ENCODE measurements at places on chromosomes 1 and 21.

DNA sequence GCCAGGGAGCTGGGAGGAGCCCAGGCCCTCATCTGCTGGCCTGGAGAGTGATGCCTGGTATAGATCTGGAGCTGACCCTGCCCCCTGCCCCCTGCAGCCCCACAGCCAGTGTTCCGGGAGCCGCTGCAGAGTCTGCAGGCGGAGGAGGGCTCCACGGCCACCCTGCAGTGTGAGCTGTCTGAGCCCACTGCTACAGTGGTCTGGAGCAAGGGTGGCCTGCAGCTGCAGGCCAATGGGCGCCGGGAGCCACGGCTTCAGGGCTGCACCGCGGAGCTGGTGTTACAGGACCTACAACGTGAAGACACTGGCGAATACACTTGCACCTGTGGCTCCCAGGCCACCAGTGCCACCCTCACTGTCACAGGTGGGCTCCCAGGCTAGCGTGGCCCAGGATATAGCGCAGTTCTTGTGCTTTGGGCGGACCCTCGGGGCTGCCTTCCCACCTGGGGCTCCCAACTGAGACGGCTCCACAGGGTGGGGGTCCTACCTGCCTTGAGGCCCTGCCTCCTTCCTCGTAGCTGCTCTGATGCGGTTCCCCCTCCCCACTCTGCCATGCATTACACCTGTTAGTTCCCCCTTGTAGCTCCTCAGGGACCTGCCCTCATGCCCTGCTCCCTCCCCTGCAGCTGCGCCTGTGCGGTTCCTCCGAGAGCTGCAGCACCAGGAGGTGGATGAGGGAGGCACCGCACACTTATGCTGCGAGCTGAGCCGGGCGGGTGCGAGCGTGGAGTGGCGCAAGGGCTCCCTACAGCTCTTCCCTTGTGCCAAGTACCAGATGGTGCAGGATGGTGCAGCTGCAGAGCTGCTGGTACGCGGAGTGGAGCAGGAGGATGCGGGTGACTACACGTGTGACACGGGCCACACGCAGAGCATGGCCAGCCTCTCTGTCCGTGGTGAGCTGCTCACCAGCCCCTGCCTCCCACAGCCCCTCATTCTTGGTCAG is 98.7 kb downstream of the OBSCN start:
- no peak for DNase-seq

DNA sequence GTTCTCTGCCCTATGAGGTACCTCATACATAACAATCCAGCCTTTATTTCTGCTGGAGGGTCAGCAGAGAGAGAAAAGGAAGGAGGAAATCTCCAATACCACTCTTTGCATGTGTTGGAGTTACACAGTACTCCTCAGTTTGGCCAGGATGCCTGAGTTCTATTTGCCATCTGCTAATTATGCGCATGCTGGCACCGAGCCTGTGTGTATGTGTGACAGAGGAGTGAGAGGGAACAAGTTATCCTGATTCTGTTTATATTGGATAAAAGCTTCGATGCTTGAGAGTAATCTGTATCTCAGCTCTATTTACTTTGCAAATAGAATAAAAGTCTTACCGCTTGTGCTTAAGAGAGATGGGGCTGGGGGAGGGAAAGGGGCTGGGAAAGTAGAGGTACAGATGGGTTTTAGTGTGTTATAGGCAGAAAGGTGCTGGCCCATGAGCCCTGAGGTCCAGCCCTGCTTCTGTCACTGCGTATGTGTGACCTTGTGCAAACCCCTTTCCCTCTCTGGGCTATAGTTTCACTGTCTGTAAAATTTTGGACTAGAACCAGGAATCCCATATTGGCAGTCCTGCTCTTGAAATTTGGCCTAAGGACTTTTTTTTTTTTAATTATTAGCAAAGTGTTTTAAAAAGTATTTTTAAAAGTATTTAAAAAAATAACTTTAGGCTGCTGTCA is 54.5 kb upstream of the PLXNA2 start:
- DNase-seq = peak; percentile 63

DNA sequence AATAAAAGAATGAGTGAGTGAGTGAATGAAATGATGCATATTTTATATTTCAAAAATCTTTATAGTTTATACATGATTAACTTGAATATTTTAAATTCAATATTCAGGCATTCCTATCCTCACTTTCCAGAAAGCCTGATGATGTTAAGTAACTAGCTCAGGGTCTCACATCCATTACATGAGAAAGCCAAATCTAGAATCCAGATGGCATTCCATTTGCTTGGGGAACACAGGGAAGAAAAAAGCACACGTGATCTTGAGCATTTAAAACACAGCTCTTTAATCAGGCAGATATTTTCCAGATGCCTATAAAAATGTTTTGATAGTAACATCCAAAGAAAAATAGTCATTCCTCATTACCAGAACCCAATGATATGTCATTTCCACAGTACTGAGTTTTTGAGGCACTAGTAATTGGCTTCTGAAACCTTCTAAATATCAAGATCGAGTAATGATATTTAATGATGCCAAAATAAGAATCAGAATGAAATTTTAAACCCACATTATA is 291.9 kb downstream of the DSCAM start:
- no peak for DNase-seq

DNA sequence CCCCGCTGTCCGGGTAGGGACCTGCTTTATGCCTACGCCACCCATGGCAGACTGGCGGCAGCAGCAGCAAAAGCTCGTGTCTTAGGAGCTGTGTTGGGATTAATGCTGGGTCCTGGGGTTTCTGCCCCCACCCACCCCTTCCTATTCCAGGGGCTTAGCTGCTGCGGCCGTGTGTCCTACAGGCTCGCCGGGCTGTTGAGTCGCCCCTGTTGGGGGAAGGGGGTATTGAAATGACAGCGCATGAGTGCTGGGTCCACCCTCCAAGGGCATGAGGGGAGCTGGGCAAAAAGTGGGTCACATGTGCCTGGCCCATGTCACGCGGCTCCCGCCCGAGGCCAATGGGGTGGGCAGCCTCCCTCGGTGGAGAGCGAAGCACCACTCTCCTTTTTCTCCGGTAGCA is 118.3 kb upstream of the COL6A1 start:
- no peak for DNase-seq

- no peak for DNase-seq
Measured at GRCh38 chr1:245558069-245558468, 403.3 kb downstream of the KIF26B start.

DNA sequence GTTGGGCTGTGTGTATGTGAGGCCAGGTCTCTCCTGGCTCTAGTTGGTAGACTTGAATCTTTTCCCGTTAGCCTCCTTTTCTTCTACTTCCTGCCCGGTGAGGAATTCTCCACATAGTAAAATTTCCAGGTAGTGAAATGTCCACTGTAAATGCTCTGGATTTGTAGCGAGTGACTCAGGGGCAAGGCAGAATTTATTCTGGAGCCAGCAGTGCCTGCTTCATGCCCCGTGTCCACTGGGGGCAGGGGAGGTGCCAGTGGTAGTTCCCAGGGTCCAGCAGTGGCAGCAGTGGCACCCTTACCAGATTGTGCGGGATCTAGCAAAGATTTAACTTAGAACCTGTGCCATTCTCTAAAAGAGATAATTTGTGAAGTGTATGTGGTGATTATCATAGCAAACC is 74.5 kb upstream of the USP24 start:
- DNase-seq = no peak

DNA sequence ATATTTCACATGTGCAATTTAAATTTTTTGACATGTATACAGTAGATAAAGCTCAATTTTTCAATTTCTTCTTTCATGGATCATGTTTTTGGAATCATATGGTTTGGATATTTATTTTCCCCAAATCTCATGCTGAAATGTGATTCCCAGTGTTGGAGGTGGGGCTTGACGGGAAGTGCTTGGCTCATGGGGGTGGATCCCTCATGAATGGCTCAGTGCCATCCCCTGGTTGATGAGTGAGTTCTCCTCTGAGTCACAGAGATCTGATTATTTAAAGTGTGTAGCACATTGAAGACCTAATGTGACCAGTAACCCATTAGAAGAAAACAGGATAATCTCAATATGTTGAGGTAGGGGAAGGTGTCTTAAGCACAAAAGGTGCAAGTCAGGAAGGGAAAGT is 9.1 kb upstream of the IFI16 start:
- peak; percentile 74 for DNase-seq

GRCh38 chr1:149846042-149846441 is 53.3 kb upstream of the BOLA1 start:
- no peak for DNase-seq

GRCh38 chr1:17066361-17067068 is 12.7 kb upstream of the SDHB start:
- no peak for DNase-seq

- DNase-seq = no peak
Measured at GRCh38 chr1:204528677-204529076, 12.5 kb downstream of the MDM4 start.

GRCh38 chr1:119453021-119453420 is 38.1 kb downstream of the HSD3B2 start:
- DNase-seq = peak; percentile 68

DNA sequence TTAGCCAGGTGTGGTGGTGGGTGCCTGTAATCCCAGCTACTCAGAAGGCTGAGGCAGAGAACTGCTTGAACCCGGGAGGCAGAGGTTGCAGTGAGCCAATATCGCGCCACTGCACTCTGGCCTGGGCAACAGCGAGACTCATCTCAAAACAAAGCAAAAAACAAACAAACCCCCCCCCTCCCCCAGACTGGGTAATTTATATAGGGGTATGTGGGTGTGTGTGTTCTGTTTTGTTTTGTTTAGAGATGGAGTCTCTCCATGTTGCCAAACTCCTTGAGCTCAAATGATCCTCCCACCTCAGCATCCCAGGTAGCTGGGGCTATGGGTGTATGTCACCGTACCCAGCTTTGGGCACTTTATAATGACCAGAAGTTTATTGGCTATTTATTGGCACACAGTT is 73.6 kb downstream of the SLC27A3 start:
- DNase-seq = no peak

- no peak for DNase-seq
Measured at GRCh38 chr1:181159451-181160140, 71.1 kb downstream of the IER5 start.

GRCh38 chr1:62024690-62025089 is 170.0 kb upstream of the L1TD1 start:
- no peak for DNase-seq

DNA sequence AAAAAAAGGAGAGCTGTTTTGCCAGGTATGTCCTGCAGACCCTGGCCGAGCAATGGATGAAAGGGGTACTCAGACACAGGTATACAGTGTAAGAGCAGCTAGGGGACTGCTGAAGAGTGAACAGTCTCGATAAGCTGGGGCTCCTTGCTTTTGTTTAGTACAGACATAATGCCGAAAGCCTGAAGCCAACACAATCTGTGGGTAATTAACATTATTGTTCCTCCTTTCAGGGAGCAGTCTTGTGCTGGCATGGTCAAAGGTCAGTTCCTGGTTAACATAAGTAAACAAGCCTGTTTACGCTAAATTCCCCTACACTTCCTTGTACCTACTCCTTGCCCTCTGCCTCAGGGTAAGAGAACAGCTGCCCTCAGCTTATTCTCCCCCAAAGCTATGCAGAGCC is 272.3 kb upstream of the ST6GALNAC5 start:
- no peak for DNase-seq

DNA sequence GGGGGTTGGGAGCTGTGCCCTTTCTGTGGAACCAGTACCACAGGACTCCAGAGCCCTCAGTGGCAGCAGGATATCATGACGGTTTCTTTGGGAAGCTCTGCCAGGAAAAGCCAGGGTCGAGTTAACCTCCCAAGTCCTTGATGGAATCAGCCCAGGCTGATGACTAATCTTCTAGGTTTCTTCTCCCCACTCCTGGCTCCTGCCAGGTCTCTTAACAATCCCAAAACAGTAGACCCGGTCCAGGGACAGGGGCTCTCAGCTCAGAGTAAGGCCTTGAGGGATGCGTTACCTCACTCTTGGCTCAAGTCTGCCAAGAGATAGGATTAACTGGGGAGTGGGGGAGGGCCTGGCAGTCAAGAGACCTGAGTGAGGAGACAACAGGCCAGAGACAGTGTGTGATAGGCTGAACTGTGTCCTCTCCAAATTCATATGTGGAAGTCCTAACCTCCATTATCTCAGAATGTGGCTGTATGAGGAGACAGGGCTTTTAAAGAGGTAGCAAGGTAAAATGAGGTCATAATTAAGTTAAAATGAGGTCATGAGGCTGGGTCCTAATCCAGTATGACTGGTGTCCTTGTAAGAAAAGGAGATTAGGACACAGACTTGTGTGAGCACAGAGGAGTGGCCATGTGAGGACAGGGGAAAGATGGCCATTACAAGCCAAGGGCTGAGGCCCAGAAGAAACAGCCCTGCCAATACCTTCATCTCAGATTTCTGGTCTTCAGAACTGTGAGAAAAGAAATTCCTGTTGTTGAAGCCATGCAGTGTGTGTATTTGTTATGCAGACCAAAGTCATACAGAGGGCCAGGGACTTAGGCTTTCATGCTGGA is 95.0 kb downstream of the BEND5 start:
- no peak for DNase-seq

- DNase-seq = no peak
Measured at GRCh38 chr1:48873944-48874343, 97.3 kb upstream of the BEND5 start.

DNA sequence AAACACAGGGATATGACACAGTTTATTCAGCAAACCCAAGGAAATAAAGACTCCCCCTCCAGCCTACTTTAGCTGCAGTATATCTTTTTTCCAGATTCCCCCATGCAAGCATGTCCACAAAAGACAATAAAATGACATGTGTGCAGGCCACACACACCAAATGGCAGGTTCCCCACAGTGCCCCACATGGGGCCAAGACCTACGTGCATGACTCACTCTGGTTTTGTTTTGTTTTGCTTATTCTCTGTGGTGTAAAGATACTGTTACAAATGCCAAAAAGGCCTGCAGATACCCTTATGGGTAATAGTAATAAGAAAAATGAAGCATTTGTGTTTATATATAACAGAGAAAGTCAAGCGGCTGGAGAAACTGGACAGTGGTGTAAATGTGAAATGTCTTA is 71.6 kb downstream of the RD3 start:
- DNase-seq = no peak

DNA sequence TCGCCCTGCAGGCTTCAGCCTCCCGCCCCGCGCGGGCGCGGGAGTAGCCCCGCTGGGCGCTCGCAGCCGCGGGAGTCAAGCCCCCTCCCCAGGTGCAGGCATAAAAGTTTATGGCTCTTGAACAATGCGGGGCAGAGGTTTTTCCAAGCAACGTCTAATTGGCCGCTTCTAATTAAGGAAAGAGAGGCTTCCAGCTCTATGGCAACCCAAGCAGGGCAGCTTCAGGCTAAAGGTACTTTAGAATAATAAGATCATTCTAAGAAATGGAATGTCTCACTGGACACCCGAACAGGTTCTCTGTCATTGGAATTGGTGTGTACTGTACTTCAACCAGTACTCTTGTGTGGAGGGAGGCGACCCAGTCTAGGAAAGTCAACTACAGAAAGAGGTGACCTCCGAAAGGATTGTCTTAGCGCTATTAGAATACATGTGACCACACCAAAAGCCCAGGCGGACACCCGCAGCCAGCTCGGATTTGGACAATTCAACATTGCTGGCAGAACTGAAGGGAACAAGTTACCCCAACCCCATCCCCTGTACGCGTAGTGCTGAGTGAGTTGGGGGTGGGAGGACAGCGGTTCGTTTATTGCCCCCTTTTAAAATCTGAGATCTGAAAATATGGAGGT is 12.5 kb downstream of the NR5A2 start:
- no peak for DNase-seq

GRCh38 chr1:201614262-201615015 is 75.5 kb downstream of the NAV1 start:
- DNase-seq = no peak

All from right lobe of liver (tissue), 6 donors.